ENCODE measurements at places on chromosomes 12 and 14.

DNA sequence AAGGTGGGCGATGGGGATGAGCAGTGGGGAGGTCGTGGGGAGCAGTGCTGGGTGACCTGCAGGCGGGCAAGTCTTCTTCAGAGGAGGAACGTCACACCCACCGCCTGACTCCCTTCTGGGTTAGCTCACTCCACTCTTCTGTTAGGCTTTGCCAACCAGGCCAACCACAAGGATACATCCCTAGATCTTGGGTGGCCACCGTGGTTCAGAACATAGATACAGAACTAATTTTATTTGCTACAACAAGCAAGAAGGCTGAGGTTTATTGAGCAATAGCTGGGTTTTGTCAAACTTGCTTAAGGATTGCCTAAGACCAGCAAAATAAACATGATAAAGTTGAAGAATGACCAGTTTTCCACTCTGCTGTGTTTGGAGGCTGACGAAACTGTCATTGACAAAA, 109.4 kb downstream of the DACT1 start:
- no peak for DNase-seq

DNA sequence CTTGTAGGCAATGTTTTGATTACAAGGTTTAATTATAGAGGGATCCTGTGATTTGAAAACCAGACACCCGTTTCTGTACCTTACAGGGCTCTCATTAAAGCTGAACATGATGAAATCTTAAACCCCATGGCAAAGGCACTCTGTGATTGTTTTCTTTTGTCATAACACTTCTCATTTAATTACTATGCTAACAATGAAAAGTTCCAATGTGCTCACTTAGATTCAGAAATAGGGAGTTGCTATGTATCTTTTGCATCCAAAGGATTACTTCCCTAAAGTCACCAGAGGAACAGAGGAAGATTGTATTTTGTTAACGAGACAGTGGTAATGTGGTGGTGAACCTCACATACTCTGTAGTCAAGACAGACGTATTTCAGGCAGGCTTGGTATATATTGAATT, 81.5 kb upstream of the MYF6 start:
- DNase-seq = no peak

DNA sequence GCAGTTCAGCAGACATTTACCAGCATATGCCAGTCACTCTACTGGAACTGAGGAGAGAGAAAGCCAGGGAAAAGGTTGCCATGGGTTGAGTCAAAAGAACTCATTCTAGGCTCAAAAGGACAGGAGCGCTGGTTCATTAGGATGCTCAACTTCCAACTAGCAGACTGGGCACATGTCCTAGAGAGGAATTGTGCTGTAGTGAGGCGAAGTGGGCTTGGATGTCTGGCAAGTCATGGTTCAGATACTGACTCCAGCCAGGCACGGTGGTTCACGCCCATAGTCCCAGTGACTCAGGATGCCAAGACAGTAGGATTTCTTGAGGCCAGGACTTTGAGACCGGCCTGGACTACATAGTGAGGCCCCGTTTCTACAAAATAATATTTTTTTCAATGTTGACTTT, 281.5 kb downstream of the CACNA1C start:
- DNase-seq = no peak

- no peak for DNase-seq
These were observed 193.6 kb upstream of the NUDT4 start for GRCh38 chr12:93183940-93184671.

GRCh38 chr12:82682326-82682725, 4.4 kb upstream of the TMTC2 start:
- no peak for DNase-seq

DNA sequence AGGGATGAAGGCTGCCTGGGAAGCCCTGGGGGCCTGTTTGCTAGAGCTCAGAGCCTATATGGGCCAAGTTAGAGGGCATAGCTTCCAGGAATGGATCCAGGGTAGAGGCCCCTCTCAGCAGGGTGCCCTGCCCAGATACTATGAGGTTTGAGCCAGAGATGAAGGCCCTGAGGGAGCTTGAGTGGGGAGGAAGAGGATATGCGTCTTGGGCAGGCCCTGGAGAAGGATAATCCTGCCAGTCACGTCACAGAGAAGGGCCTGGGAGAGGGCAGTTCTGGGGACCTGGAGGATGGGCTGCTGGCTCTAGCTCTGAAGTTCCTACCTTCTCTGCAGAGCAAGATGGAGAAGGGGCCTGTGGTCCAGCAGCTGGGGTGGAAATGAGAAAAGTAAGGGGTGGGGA, 5.9 kb upstream of the CACNB3 start:
- DNase-seq = no peak

DNA sequence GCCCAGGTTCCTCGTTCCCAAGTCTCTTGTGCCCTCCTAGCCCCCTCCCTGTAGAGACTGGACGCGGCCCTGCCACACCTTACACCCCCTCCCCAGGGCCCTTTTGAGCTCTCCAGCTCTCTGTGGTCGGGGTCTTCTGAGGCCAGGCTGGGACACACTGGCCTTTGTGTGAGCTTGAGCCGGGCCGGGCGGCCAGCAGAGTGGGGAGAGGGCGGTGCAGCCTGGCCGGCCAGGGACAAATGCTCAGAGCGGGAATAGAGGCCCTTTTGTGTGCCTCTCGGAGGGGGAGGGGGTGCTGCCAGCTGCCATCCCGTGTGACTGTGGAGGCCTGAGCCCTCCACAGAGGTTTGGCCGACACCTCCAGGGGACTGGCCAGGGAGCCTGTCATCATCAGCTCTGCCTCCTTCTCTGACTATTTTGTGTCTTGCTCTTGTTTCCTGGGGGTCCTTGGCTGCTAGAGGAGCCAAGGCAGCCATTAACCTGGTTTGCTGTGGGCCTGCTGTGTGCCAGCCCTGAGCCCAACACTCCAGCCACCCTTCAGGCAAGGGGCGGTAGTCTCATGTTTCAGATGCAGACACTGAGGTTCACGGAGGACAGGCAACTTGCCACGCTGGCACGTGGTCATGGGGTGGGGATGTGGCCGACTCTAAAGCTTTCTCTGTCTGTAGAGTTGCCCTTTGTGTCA, 13.6 kb downstream of the FAM222A start:
- DNase-seq = no peak

DNA sequence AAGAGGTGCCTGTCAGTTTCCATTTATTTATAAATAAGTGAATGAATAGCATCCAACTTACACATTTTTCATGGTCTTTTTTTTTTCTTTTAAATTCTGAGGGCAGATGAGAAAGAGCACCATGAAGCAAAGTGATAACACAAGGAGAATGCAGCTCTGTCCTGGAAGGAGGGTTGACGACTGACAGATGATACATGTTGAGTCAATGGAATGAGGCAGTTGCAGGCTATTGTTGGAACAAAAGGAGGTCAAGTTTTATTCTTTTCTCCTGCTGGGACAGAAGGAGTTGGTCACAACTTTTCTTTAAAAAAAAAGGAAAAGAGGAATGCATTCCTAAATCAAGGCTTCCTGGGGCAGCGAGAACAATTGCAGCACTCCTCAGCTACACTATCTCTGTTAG, 119.9 kb upstream of the PLEKHG7 start:
- DNase-seq = no peak

DNA sequence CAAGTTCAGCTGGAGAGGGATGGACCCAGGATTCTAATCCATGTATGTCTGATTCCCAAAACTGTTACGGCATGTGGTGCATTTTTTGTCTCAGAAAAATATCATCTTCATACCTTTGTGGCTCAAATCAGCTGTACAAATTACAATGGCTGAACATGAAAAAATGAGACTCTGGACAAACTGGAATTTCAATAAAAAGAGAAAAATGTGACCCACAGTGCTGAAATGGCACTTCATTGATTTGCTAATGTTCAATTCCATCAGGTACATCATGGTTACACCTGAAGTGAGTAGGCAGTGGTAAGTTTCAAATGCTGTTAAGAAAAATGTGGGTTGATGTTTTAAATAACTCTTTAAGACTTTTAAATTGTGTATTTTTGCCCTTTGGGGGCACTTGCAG, 165.6 kb upstream of the CAND1 start:
- no peak for DNase-seq

GRCh38 chr14:94542811-94543440, 18.3 kb upstream of the SERPINA4 start:
- DNase-seq = no peak

GRCh38 chr12:10033783-10034545, 3.5 kb downstream of the CLEC9A start:
- no peak for DNase-seq

DNA sequence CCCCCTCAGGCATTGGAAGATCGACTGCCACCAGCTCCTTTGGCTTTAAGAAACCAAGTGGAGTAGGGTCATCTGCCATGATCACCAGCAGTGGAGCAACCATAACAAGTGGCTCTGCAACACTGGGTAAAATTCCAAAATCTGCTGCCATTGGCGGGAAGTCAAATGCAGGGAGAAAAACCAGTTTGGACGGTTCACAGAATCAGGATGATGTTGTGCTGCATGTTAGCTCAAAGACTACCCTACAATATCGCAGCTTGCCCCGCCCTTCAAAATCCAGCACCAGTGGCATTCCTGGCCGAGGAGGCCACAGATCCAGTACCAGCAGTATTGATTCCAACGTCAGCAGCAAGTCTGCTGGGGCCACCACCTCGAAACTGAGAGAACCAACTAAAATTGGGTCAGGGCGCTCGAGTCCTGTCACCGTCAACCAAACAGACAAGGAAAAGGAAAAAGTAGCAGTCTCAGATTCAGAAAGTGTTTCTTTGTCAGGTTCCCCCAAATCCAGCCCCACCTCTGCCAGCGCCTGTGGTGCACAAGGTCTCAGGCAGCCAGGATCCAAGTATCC, 288.7 kb downstream of the NAV3 start:
- DNase-seq = no peak

DNA sequence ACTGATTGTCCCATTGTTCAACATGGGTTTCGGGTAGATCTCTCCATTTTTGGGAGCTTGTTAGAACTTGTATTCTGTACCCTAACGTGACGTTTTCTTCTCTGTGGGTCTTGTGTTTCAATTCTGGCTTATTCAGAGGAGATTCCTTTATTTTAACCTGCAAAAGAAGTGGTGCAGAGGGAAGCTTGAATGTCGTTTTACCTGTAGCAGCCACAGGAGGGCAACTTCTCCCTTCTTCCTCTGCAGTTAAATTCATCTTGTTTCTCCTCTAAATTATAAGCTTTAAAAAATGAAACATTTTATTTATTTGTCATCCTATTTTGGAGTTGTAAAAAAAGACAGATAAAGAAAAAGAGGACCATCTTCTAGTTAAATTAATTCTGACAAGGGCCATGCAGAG, 13.7 kb upstream of the CLEC4D start:
- no peak for DNase-seq

GRCh38 chr12:74021937-74022336, 515.7 kb upstream of the ATXN7L3B start:
- DNase-seq = peak; percentile 33

DNA sequence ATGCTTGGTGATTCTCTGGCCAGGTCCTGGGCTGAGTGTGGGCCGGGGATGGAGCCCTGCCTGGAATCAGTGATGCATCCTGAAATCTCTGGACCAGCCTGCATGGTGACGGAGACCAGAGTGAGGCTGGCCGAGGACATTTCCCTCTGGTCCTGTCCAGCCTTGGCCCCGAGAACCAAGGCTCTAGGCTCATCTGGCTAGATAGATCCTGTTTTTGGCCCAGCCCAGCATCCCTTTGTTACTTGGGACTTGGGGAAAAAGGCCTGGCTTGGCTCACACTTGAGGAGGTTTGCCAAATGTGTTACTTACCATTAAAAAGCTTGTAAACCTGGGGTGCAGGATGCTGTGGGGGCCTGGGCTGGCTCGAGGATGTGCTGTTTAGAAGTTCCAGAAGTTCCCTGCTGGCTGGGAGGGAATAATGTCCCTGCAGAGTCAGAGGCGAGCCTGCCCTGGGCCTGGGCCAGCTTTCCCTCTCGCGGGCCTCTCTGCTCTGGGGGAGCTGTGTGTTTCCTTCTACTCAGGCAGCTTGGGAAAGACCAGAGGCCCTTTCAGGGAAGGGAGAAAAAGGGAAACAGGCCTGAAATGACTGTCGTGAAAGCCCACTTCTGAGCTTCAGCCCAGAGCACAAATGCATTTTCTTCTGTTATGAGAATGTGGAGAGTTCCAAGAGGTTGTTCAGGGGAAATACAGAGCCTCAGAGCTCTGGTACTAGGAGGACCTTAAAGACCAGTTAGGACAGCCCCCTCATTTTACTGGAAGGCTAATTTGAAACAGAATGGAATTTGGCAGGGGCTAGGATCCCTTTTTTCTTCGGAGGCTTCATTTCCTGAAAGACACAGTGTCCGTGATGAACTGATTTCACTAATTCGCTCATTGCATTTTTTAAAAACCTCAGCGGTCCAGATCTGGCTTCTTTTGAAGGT, 47.2 kb upstream of the CTDSP2 start:
- no peak for DNase-seq

DNA sequence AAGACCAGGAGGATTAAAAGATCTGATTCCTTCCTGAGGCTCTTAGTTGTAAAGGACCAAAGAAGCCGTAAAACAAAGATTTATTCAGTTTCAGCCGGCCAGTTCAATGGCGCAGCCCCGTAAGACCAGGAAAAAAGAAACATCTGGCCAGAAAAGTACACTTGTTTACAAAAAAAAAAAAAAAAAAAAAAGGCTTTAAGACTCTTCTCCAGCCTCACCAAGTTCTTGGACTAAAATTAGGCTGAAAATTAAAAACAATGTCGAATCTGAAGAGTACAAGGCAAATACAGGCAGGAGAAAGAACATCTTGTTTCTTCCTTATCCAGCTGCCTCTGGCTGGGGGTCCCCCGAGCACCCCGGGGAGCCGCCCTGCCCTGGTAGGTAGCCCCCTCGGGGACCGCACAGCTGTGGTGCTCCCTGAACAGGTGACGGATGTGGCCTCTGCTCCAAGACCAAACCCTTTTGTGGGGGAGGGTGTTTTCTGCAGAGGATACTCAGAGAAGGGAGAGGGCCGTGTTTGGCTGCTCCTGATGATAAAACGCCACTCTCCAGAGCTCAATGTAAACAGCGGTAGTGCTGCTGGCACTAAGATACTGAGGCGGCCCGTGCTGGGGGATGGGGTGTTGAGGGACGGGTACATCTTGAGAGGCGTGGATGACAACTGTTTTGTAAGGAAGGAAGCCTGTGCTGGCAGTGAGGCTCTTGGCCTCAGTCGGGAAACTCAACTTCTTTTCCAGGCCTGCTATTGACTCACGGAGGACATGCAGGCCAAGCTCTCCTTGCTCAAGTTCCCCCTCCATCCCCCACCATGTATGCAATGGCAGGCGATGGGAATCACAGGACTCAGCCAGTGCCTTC, 201.0 kb upstream of the DIO3 start:
- DNase-seq = no peak

GRCh38 chr14:68292441-68293215, 473.0 kb downstream of the RAD51B start:
- no peak for DNase-seq

DNA sequence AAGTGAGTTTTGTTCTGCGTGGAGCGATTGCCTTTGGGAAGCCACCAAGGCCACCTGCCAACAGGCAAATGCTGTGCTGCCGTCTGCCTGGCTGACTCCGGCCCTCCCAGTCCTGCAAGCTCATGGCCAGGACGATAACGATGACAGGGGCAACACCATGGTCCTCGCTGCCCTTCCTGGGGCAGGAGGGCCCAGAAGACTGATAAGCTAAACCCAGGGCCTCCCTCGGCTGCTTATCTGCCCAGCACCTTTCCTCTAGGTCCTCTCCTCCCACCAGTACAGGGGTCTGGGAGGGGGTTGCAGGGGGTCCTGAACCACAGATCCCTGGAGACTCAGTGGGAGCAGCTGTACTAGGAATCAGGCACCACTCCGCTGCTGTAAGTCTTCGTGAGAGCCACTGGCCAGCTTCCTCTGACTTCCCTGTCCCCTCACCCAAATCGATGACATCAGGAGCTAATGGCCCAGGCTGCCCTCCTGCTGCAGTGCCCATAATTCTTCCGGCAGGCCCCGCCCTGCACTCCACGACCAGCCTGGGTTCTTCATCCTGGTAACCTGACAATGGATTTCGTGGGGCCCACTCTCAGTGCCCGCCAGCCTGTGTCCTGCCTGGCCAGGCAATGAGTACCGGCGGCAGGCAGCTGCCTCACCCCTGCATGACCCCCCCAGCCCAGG, 5.1 kb downstream of the ANKRD9 start:
- no peak for DNase-seq
